Activated T-helper 17 cell treated with anti-CD3 and anti-CD28 coated beads, Interleukin-2, amount 50 U/mL, for 72 hours (primary cell): ENCODE measurements at places on chromosomes 5 and 9.

DNA sequence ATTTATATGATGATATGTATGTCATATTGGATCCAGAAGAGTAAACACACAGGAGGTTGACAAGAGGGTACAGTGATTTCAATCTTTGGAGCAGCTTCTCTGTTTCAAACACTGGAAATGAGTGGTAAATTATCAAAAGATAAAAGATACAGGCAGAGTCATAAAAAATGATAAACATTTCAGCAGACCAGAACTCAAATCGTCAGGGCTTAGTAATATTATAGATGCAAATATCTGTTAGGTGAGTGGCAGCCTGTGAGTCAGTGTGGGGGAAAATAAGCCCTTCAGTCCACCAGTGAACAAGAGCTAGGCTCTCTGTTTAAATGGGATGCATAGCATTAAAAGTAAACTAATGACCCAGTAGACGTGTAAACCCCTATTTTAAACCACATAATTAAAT, 1378.1 kb downstream of the EFNA5 start:
- ATAC-seq: no peak

DNA sequence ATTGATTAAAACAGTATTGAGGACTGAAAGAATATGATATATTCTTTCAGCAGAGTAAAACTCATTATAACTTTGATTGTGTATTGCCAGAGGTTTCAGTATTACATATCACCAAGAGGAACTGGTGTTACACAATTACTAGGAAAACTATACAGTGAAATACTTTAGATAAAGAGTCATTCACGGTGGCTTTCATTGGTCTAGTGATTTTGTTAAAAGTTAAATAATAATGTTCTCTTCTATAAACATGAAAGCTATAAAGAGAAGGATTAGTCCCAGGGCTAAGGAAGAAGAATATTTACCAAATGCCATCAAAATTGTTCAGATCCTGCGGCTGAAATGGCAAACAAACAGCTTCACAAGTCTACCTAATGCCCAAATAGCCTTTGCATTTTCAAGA, 306.2 kb downstream of the SEMA5A start:
- ATAC-seq: no peak

- ATAC-seq: no peak
Measured at GRCh38 chr5:18000744-18001143, 366.5 kb downstream of the TAF11L14 start.

- ATAC-seq: no peak
Measured at GRCh38 chr9:94907264-94907936, 180.9 kb downstream of the AOPEP start.

DNA sequence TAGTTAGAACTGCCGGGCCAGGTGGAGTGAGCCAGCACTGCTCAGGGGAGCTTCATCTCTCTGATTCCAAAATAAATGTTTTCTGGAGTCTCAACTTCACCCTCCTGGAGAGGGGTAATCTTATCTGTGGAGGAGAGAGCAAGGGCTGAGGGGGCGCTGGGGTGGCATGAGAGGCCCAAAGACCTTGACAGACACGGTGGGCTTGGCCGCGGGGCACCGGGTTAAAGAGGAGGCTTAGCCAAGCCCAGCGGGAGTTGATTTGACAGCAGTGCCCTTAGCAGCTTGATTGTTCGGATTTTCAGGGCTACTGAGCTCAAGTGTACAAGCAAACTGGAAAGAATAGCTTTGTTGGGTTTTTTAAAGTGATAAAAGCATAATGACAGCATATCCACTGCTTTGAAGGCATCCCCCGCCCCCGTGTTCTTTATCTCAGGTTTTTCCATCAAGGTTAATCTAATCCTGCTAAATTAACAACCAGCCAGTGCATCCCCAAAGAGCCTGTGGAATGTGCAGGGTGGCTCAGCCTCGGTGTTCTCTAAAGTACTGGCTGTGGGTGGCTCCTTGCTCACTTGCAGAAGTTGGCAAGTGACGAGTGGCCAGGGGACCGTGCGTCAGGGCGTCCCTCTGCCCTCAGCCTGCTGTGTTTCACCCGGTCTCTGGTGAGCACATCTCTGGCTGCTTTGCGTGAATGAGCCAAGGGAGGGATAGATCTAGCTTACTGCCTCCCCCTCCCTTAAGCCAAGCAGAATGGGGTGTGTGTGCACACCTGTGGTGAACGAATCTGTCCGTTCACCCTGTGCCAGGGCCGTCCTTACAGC, 5.5 kb downstream of the QRFP start:
- no peak for ATAC-seq

DNA sequence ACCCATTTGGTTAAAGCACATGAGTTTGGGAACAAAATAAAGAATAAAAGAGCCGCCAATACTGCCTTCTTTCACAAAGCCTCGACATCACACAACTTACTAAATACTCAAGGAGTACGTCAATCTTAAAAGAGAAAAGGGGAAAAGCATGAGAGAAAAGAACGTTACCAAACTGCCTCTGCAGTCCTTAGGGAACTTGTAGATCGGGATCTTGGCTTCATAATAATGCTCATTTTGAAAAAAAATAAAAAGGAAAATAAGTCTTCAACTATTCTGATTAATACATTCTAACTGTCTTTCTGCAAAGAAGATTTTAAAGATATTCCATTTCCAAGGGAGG, 618.4 kb downstream of the PDE4D start:
- no peak for ATAC-seq

- ATAC-seq: no peak
Measured at GRCh38 chr5:1763960-1764605, 35.6 kb downstream of the MRPL36 start.

- no peak for ATAC-seq
Measured at GRCh38 chr5:168015506-168015905, 275.9 kb upstream of the WWC1 start.

- ATAC-seq: no peak
Measured at GRCh38 chr9:130443840-130444492, 795 bp upstream of the ASS1 start.

- ATAC-seq: no peak
Measured at GRCh38 chr5:94209774-94210355, 408.5 kb downstream of the KIAA0825 start.

DNA sequence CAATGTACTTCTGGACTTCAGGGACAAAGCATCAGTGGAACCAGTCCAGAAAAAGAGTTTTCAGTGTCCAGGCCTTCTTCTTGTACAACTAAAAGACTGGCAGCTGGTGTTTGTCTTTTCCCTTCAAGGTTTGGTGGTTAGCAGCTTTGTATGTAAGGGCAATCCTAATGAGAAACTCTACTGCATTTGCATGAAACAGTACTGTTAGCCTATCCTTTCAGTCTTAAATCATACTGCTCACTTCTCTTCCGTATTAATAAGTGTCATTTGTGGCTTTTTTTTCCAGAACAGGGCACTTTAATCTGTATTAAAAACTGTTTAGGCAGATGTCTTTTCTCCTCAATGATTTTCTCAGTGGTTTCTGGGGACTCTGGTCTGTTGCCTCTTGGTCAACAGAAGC, 48.9 kb downstream of the FAM174A start:
- ATAC-seq: no peak

- ATAC-seq: no peak
Measured at GRCh38 chr5:179304871-179305270, 40.4 kb downstream of the ADAMTS2 start.

DNA sequence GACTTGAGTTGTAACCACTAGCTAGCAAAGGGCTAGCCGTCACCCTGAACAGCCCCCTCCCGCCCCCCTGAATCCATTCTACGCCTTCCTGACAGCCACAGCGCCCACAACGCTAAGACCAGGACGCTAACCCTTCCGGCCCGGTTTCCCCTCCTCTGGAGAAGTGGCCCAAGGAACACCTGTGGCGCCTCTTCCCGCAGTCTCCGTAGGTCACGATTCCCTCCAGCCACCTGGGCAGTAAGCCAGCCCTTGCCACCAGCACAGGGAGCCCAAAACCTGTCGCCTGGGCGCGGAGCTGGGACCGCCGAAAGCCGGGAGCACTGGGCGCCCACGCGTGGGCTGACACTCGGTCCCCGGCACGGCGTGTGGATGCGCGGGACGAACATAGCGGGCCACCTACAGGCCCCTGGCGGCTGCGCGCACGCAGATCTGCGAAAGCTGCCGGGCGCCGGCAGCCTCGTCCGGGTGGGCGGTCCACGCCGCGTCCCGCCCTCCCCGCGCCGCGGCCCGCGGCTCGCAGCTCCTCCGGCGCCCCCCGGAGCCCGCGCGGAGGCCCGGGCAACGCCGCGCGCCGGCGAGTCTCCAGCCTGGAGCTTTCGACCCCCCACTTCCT, 596 bp downstream of the IRF1 start:
- peak; percentile 2 for ATAC-seq

DNA sequence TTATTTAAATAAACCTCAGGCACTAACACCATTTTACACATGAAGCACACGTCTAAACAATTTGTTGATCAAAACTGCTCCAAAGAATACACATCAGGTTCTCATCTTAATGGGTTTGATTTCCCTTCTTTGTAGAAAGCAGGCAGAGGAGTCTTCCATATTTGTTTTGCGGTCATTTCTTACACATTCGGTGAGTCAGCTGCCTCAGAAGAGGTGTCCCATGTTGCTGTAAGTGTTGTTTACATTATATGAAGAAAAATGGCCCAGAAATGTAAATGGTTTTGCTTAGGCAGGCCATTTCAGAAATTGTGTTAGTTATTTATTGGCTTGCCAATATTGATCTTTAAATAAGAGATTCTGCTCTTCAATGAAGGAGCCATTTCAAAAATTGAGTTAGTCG, 325.8 kb downstream of the TENT4A start:
- ATAC-seq: no peak

- ATAC-seq: no peak
Measured at GRCh38 chr5:83662558-83662957, 58.1 kb downstream of the HAPLN1 start.

- ATAC-seq: no peak
Measured at GRCh38 chr9:110170357-110171257, 37.4 kb downstream of the C9orf152 start.

GRCh38 chr5:80654054-80654390, 430 bp upstream of the MSH3 start:
- ATAC-seq: no peak

- no peak for ATAC-seq
Measured at GRCh38 chr9:113652355-113653152, 189.0 kb downstream of the RGS3 start.

- no peak for ATAC-seq
Measured at GRCh38 chr9:8643896-8644295, 844.3 kb upstream of the DMAC1 start.

DNA sequence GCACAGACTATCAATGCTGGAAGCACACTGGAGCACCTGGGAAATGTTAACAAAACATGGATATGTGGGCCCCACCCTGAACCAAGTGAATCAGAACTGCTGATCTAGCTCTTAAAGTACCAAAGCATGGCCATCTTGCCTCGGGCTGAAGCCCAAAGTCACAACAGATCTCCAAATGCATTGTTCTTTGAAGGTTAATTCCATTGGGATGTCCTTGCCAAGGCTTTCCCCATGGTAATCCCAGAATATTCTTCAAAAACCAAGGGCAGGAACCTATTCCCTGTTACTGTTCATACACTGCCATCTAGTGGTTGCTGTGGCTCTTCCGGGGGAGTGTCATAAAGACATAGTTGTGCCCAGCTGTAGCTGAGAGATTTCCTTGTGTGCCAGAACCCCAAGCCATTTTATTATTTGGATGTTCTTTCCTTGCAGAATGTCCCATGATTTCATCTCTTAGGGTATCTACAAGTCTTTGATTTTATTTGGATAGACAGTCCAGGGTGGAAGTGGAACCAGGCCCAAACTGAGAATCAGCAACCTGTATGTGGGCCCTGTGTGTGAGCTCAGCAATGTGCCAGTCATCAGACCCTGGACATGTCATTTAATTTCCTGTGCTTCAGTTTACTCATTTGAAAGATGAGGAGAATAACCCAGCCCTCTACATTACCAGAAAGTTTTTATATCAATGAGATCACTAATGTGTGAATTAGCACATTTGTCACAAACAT, 290.0 kb downstream of the ACTL7B start:
- no peak for ATAC-seq

- ATAC-seq: no peak
Measured at GRCh38 chr9:107228496-107229039, 54.5 kb upstream of the RAD23B start.
